Lung (tissue), 17 donors: ENCODE measurements at places on chromosomes 2 and 18. TPM values are rescaled to one million over a fixed set of nuclear protein-coding genes. Genes with fewer than 3 reads are reported as not detected.

DNA sequence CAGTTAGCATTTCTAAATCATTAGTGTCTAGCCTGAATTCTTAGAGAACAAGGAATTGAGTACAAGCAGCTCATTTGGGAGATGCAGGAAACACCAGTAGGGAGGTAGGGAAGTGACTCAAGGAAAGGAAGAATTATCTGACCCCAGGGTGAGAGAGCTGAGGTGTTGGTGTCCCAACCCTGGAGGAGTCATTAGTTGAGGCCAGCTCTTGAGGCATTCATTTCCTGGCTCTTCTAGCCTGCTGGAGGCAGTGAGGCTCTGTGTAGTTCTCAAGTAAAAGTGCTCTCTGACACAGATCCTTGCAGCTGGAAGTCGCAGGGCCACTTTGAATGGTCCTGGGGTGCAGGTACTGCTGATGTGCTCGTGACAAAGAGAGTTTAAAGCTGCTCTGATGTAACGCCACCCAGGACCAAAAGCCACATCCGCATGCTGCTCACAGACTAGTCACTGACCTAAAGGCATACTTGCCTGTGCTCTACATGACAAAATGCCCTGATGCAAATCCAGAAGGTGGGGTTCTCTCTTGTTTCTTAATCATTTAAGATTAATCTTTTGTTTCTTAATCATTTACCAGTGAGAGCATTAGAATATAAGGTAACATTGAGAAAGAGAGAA is 299.5 kb upstream of the LYPD1 start:
- no peak for DNase-seq

DNA sequence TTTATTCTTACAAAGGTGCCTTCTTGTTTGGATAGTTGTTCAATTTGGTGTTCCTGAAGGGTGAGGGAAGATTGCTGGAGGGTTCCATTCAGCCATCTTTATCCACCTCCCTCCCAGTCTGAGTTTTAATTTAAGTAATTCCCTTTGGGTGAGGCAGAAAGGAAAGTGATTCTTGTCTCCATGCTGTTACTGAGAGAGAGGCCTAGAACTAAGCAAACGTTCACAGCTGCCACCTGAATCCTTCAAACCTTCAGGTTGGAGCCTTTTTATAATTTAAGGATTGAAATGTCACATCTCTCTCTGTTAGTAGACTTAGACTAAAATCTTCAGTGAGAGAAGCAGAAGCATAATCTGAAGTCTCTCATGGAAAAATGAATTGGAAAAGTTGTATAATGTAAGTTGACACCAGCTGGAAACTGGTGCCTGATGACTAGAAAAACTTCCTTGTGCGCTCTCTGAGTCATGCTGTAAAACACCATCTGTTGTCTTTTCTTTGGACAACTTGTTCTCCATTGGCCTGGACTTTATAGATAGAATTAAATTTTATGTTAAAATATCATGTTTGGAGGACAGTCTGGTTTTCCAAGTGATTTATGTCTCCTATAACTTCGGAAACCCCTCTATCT is 14.6 kb downstream of the STRADB start:
- DNase-seq: no peak

DNA sequence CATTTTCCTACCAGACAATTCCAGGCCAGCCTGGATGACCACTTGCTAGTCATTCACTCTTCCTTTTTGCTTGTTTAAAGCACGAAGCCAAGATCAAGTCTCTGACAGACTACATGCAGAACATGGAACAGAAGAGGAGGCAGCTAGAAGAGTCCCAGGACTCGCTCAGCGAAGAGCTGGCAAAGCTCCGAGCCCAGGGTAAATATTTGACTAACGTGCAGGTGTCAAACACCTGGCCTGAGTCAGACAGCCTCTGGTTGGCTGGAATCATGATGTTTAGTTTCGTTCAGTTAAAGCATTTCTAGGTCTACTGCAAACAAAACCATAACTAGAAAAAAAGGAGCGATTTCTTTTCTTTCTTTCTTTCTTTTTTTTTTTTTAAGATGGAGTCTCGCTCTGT is 44.2 kb upstream of the LYPD6B start:
- DNase-seq: no peak

Gene CABLES1
- 32.6 TPM for total RNA-seq

Gene DSG3
- not detected for total RNA-seq

Gene HPCAL1
- 143 TPM for total RNA-seq

Gene ALLC
- not detected for total RNA-seq

Gene PROC
- not detected for total RNA-seq
